Calu3 (cell line): ENCODE measurements at places on chromosomes 1 and 21. TPM values are rescaled to one million over a fixed set of nuclear protein-coding genes. Genes with fewer than 3 reads are reported as not detected.
A peak's percentile ranks its signal among the peaks of the same experiment; 100 is the strongest.

- no peak for DNase-seq
Observed at GRCh38 chr1:172380441-172381244, 39.8 kb upstream of the C1orf105 start.

Gene CHODL
- not detected in 2 replicates for total RNA-seq

DNA sequence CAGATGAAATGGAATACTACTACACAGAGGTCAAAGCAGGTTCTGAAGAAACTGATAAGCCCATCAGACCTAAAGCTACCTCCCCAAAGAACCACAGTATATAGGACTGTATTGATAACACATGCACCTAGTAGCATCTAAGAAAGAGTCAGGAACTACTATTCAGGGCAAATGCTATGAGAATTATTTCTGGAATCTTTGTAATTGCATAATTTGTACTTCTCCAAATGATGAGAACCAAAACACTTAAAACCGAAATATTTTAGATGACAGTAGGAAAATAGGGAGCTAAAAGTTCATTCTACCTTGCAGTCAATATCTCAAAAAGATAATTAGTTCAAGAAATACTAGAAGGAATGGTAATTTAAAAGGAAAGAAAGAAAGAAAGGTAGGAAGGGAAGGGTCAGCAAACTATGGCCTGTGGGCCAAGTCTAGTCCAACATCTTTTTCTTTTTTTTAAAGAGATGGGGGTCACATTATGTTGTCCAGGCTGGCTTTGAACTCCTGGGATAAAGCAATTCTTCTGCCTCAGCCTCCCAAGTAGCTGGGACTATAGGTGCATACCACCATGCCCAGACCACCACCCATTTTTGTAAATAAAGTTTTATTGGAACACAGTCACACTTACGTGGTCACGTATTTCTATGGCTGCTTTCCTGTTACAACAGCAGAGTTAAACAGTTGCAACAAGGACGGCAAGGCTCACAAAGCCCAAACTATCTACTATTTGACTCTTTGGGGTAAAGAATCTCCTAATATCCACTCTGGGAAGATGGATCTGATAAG is 24.0 kb downstream of the EGLN1 start:
- DNase-seq = no peak

Gene U2AF1
- total RNA-seq = 22.9 and 24.1 TPM in 2 replicates

Gene ADPRS
- 26.5 and 32.8 TPM in 2 replicates for total RNA-seq

GRCh38 chr21:36202726-36203602 is 46.3 kb downstream of the DOP1B start:
- DNase-seq = no peak

- DNase-seq = no peak
Observed at GRCh38 chr1:156619582-156619955, 354 bp downstream of the HAPLN2 start.

- no peak for DNase-seq
Observed at GRCh38 chr21:41758550-41758949, 8.3 kb downstream of the RIPK4 start.

Gene BARHL2
- not detected in 2 replicates for total RNA-seq

Gene UBE2G2
- total RNA-seq = 61.7 and 70.8 TPM in 2 replicates

Gene FAM3B
- total RNA-seq = 0.47 and 0.71 TPM in 2 replicates

Gene GPR61
- not detected in 2 replicates for total RNA-seq

- DNase-seq = peak; percentile 74
Observed at GRCh38 chr1:27959792-27960603, at the start of gene XKR8. Gene XKR8, plus strand, starts transcription at chr1:27959973. Its CDS starts 97 bp downstream, at chr1:27960070.

Gene AMPD1
- not detected in 2 replicates for total RNA-seq
